NCI-H2171 (cell line): ENCODE measurements at places on chromosomes 13 and 19.

- no peak for DNase-seq
Measured at GRCh38 chr13:90943946-90944345, 403.5 kb upstream of the MIR17HG start.

DNA sequence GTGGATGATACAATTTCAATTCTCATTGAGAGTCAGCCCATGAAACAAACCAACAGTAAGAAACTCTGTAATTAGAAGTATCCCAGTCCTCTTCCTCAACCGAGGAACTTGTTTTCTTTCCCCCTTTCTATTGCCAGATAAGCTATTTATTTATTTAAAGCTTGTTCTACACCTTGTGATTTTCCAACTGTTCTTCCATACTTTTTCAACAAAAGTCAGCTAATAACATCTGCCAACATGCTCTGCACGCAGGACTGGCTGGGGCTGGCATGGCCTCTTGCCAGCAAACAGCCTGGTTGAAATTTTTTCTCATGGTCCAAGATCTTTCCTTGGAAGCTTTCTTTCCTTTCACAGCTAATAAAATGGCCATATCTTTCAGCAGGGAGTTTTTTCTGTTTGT, 2.9 kb upstream of the IRS2 start:
- peak; percentile 67 for DNase-seq

DNA sequence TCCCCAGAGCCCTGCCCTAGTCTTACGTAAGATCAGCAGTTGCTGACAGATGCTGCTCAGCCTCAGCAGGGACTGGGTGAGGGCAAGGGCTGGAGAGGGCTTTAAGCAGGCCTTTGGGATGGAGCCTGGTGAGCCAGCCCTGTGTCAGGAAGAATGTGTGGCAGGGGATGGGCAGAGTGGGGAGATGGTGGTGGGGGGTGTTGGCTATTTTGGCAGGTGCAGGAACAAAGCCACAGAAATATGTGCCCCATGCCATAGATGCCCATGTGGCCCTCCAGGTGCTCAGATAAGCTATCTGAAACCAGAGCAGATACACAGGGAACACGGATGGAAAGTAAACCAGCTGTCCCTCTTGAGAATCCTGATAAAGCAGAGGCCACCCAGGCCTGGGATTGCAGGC, 1325.0 kb downstream of the UQCRFS1 start:
- DNase-seq, result no peak

- no peak for DNase-seq
Measured at GRCh38 chr13:38872693-38873092, 117.9 kb downstream of the STOML3 start.

DNA sequence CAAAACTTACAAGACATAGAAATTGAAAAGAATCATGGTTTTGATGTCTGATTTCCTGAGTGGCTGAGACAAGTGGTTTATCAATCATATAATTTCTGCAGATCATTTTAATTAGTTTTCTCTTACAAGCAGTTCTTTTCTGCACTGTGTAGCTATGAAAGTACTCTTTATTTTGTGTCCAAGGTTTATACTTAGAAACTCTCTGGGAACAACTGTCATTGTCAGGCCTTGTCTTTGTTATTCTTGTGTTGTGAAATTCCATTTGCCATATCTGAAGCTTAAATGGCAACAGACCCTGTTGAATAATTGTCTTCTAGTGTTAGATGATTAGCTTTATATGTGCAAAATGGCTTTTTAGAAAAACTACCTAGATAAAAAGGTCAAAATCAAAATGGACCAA, 312.1 kb downstream of the FGF14 start:
- DNase-seq, result no peak

DNA sequence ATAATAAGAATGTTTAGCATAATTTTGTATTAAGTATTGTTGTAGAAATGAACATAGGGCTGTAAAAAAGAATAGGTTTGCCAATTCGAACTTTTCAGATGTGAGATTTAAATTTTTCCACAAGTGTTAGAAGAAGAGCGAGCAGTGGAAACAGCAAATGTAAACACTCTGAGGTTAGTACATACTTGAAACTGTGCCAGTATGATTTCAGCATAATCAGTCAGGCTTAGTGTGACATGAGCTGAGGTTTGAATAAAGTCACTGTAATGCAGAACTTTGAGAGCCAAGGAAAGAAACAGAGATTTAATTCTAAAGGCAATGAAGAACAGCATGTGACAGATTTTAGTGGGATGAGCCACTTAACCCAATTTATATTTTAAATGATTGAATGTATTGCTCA, 2166.4 kb downstream of the PCDH9 start:
- no peak for DNase-seq
